ENCODE measurements at places on chromosomes 16 and 17.

DNA sequence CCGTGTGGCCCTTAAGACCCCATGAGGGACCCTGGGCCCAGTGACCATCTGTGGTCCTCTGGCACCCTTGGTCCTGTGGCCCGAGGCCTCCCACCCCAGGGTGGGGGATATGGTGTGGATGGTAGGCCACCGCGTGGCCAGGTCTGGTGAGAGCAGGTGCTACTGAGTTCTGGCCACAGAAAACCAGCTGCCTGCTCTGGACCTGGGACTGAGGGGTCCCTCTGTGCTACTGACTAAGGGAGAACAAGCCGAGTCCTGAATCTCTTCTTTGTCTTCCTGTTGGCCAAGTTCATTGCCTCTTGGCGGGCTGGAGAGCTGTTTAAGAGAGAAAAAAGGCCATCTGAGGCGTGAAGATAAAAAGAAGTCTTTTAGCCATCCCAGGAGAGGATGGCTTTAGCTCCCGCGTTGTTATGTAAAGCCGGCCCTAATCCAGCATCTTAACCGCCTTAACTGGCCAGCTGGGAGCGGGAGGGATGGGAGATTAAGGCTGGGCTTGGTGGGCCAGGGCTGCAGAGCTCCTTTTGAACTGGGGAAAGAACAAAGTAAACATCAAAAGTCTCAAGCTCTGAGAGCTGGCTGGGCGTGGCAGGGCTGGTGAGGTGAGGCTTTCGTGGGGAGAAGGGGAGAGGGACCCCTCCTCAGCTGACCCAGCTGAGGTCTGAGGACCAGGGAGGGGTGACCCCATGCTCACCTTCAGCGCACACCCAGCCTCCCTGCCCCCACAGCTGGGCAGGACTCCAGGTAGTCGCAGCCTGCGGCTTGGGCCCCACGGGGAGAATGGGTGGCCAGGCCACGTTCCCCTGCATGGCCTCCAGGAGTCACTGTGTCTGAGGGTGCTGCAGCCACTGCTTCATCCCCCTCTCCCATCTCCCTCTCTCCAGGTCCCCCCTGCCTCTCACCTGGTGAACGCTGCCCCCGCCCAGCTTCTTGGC is 62.4 kb downstream of the NKD1 start:
- no peak for DNase-seq

DNA sequence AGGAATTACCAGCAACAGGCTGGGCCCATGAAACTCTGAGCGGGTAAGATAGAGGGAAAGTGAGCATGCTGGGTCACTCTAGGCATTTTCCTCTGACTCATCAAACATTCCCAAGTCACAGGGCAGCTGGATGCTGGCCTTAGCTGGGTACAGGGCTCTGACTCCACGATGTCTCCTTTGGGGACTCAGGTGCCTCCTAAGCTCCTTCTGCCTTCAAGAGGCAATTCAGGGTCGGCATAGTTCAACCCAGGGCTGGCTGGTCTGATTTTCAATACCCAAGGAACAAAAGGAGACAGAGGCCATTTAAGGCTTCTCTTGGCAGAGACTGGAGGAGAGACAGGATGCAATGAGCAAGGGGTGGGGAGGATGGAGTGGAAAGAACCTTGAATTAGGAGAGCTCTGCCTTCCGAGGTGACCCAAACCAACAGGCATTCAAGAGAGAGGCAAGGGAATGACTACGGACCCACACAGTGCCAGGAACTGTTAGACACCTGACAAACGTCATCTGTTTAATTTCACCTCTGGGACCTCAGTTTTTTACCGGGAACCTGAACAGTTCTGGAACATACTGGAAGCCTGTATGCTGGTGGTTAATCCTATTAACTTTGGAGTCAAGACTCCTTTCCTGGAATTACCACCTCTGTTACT is 910 bp downstream of the WBP2 start:
- DNase-seq: no peak

GRCh38 chr17:76697702-76698465 is 12.9 kb downstream of the MXRA7 start:
- DNase-seq: no peak

DNA sequence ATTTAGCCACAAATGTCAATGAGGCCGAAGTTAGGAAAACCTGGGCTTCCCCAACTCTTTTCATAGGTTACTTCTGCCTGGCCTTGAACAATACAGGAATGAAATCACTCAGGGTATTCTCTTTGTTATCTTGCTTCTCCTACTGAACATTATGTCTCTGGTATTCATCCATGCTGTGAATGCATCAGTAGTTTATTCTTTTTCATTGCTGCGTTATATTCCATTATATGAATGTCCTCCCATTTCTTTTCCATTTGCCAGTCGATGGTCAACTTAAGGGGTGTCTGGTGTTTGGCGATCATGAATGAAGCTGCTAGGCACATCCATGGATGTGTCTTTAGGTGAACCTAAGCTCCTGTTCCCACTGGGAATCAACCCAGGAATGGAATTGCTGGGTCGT is 128.3 kb downstream of the CRLF3 start:
- no peak for DNase-seq

GRCh38 chr16:80606221-80606766 is 65.5 kb downstream of the DYNLRB2 start:
- no peak for DNase-seq

DNA sequence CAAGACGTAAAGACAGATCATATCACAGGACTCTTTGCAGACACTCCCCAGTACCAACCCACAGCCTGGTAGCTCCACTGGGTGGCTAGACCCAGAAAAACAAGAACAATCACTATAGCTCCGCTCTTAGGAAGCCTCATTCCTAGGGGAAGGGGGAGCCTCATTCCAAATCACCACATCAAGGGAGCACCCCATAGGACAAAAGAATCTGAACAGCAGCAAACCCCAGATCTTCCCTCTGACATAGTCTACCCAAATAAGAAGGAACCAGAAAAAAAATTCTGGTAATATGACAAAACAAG is 237.8 kb downstream of the CEP112 start:
- DNase-seq: no peak

DNA sequence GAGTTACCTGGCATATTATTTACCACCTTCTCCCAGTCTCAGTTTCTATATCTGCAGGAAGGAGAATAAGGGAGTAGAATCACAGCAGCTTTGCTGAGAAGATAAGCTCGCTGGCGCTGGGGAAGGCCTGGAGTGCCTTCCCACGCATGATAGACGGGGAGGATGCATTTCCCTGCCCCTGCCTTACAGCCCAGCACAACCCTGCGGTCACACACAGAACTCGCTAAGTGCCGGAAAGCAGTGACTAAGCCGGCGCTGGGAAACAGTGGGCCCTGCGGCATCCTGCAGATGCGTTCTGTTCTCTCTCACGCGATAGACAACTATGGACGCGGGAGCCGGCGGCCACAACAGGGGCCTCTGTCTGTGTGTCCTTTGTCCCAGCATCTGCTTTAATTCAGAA is 4.8 kb downstream of the CA5A start:
- DNase-seq: no peak

- no peak for DNase-seq
Measured at GRCh38 chr16:72783716-72784318, 264.1 kb downstream of the ZFHX3 start.

GRCh38 chr17:32269377-32269776 is 3.7 kb downstream of the RHBDL3 start:
- DNase-seq: no peak

- no peak for DNase-seq
Measured at GRCh38 chr17:37392024-37392590, 14.5 kb downstream of the ACACA start.

GRCh38 chr17:63929860-63930766 is 2.0 kb downstream of the CD79B start:
- no peak for DNase-seq

DNA sequence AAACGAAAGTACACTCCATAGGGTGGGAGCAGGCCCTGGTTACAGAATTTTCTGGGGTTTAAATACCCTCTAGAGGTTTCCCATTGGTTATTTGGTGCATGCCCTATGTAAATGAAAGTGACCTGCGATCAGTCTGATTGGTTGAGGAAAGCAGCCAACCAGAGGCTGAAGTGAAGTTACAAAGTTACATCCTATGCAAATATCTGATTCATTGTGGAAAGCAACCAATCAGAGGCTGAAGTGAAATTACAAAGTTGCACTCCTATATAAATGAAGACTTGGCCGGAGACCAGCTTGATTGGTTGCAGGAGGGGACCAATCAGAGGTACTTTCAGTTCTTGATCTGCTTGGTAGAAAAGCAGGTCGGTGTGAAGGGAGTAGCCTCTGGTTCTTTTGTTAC is 24.4 kb downstream of the NAA60 start:
- no peak for DNase-seq

GRCh38 chr17:48526608-48527546 is 3.9 kb downstream of the HOXB1 start:
- DNase-seq: no peak

Measured in activated naive CD8-positive, alpha-beta T cell treated with anti-CD3 and anti-CD28 coated beads, Interleukin-2, amount 50 U/mL, for 16 hours (primary cell).